B cell (primary cell): ENCODE measurements at places on chromosomes 7 and 10. TPM values are rescaled to one million over a fixed set of nuclear protein-coding genes. Genes with fewer than 3 reads are reported as not detected.

Gene HKDC1
- polyA plus RNA-seq, result 0.01 and 0.10 TPM in 2 replicates

Gene RAMP3
- polyA plus RNA-seq, result not detected in 2 replicates

Gene GPNMB
- 0.14 TPM in 1 of 2 replicates, not detected in the other for polyA plus RNA-seq

Gene CFAP70
- 1.6 and 2.5 TPM in 2 replicates for polyA plus RNA-seq

Gene TUBAL3
- polyA plus RNA-seq, result not detected in 2 replicates

Gene MYL7
- not detected in 2 replicates for polyA plus RNA-seq

Gene FKBP6
- polyA plus RNA-seq, result not detected in 2 replicates

Gene ACTR3C
- 4.0 and 5.0 TPM in 2 replicates for polyA plus RNA-seq

Gene SLC26A5
- polyA plus RNA-seq, result not detected in 2 replicates

Gene KIF11
- polyA plus RNA-seq, result 0.45 and 0.64 TPM in 2 replicates

Gene TPST1
- polyA plus RNA-seq, result 17.0 and 25.4 TPM in 2 replicates

Gene C10orf105
- 0.03 and 0.12 TPM in 2 replicates for polyA plus RNA-seq

Gene RPEL1
- polyA plus RNA-seq, result not detected in 2 replicates

Gene MSS51
- 4.7 and 5.1 TPM in 2 replicates for polyA plus RNA-seq
